ENCODE measurements at places on chromosomes 7 and 10. TPM values are rescaled to one million over a fixed set of nuclear protein-coding genes. Genes with fewer than 3 reads are reported as not detected.

Gene SLC18A3
- total RNA-seq, result not detected

DNA sequence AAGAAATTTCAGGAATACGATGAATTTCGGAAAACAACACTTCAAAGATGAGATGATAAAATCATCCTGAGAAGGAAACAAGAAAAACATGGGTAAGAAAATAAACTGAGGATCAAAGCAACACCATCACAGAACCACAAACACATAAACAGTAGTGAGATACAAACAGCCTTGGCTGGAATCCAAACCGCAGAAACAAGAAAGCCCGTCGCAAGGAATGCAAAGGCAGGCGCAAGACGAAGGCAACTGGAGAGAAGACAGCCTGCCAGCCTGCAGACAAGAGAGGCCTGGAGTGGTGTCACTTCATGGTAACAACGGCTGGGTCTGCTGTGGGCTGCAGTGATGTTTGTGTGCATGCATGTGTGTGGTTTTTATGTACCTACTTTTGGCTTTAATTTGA lies 61.8 kb upstream of the DRGX start:
- no peak for DNase-seq

DNA sequence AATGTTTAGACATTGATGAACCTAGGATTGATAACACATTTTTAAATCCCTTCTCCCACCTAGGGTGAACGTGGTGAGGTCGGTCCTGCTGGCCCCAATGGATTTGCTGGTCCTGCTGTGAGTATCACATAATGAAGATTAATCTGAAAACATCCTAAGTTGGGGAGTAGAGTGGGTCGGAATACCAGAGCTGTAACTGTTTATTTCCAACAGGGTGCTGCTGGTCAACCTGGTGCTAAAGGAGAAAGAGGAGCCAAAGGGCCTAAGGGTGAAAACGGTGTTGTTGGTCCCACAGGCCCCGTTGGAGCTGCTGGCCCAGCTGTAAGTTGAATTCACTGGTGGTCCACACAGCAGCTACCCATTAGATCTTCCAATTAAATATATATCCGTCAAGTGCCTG lies 25.6 kb downstream of the COL1A2 start:
- no peak for DNase-seq

Gene DMBT1
- total RNA-seq, result not detected

GRCh38 chr10:4053940-4054339 lies 268.9 kb upstream of the KLF6 start:
- DNase-seq, result no peak

DNA sequence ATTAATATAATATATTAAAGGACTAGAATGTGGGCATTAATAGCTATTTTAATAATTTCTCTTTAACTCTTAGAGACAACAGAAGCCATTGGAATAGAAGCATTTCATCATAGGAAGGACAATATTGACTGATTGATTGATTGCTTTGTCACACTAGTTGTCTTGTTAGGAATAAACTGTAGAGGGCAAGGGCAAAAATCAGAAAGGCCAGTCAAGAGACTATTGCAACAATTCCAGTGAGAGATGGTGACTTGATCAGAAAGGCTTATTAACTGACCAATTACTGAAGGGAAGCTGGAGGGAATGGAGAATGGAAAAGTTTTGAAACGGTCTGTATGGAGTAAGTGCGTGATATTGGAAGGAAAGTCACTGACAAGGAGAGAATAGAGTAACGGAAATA lies 87.3 kb downstream of the RUNDC3B start:
- DNase-seq, result no peak

Measured in epithelial cell of proximal tubule (primary cell).